ENCODE measurements at places on chromosomes 13 and 19. TPM values are rescaled to one million over a fixed set of nuclear protein-coding genes. Genes with fewer than 3 reads are reported as not detected.
A peak's percentile ranks its signal among the peaks of the same experiment; 100 is the strongest.

- no peak for DNase-seq
These were observed 500 bp downstream of the AP3D1 start for GRCh38 chr19:2150794-2151338.

DNA sequence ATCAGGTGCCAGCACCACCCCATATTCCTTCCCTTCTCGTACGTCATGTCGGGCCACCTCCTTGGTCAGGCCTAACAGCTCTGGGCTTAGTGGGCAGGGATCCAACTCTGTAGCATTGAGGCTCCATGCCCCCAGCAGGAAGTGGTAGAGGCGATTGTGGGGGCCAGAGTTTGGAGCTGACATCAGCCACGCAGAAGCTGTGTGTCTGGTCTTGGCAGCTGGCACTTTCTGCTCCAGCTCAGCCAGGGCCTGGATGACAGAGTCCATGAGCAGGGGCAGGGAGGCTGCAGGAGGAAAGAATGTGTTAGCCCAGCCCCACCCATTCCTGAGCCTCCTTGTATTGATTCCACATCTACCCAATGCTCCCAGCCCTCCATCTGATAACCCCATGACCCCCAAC is 3.0 kb downstream of the PGLYRP2 start:
- no peak for DNase-seq

ATP4A gene
- not detected for total RNA-seq

AP1M2 gene
- 61.3 TPM for total RNA-seq

DNA sequence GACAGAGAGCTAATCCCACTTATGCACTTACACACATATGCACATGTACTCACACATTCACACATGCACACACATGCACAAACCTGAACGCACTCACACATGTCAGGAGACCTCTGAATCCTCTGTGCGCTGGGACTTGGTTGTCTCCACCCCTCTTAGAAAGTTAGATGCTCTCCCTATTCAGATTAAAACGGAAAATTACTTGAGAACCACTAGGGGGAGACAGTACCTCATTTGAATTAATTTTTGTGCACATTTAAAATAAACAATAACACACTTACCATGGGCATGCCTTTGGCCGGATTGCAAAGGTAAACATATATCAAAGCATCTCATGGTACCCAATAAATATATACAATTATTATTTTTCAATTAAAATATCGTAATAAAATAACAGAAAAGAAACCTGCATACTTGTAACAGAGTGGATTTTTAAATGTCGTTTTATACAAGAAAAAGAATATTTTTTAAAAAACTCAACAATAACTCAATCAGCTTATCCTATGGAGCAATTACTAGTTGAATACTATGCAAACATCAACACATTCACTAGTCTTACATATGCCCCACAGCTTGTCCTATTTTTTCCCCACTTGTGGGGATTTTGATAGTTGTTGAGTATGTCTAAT is 9.5 kb upstream of the LILRB4 start:
- DNase-seq, result no peak

GRCh38 chr13:99894105-99894839 is 77.3 kb downstream of the ZIC5 start:
- peak; percentile 76 for DNase-seq

ZNF284 gene
- 3.0 TPM for total RNA-seq

FUT2 gene
- total RNA-seq, result 12.3 TPM

- no peak for DNase-seq
These were observed 13.0 kb upstream of the ZNF460 start for GRCh38 chr19:57267291-57267690.

DNA sequence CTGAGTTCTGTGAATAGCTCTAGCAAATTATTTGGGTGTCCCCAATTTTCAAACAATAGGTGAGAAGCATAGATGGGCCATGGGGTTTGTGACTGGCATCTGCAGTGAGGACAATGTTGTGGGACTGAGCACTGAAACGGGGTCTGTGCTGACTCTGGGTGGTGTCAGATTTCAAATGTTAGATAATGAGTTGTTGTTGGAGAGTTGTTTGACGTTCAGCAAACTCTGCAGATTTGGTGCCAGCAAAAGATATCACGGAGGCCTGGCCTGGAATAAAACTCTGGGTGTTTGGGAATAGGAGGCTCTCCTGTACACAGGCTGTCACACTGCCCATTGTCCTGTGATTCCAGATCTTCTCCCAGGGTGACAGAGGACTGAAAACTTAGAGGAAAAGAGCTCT is 2.9 kb downstream of the ZNF90 start:
- DNase-seq, result no peak

PPM1N gene
- 2.9 TPM for total RNA-seq

MAG gene
- total RNA-seq, result not detected

GRCh38 chr19:7570761-7571160 is 24.9 kb upstream of the CAMSAP3 start:
- DNase-seq, result no peak

DNA sequence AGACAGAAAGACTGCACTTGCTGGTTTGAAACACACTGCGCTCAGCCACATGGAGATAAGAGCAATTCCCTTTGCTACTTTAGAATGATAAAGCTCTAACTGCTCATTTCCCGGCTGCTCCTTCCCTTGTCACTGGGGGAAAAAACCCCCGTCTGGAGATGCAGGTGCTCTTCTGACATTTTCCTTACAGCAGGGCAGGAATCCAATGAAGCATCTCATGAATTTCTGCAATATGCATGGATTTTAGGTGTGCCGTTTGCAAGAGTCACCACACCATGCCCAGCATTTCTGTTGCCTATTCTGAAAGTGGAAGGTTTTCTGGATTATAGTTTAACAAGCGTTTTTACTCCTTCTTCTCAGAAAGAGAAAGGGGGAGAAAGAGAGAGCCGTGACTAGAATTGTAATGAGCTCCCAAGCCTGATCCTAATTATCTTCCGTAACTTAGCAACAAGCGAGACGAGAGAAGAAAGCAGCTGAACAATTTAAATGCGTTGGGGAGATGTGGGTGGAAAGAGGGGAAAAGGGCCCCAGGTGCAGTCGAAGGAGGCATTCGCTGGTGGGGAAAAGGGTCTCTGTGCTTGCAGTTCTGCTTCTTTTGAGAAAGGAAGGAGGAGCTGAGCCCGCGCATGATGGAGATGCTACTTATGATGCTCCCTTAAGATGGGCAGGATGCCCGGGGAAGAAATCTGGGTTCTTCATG is 76.6 kb upstream of the SPATA13 start:
- DNase-seq, result no peak

- DNase-seq, result no peak
These were observed 14.2 kb downstream of the ZNF331 start for GRCh38 chr19:53552001-53552721.

ZNF230 gene
- 3.9 TPM for total RNA-seq

- no peak for DNase-seq
These were observed 15.2 kb downstream of the EFNA2 start for GRCh38 chr19:1300744-1301490.

TMEM221 gene
- total RNA-seq, result 0.61 TPM

DNA sequence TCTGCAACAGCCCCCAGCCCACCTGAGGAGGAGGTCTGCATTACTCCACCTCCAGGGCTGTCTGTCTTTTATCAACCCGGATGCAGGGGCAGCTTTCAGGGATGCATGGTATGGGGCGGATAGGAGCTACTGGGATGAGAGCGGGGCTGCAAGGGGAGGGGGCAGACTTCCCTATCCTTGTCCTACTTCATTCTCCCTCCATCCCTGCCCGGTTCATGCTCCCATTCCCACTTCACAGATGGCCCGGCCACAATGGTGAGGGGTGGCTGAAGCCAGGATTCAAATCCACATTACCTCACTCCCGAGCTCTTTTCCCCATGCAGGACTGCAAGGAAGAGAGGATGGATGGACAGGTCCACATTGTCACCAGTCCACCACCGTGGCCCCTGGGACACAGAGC is 40.5 kb upstream of the VSTM2B start:
- DNase-seq, result peak; percentile 4

DNA sequence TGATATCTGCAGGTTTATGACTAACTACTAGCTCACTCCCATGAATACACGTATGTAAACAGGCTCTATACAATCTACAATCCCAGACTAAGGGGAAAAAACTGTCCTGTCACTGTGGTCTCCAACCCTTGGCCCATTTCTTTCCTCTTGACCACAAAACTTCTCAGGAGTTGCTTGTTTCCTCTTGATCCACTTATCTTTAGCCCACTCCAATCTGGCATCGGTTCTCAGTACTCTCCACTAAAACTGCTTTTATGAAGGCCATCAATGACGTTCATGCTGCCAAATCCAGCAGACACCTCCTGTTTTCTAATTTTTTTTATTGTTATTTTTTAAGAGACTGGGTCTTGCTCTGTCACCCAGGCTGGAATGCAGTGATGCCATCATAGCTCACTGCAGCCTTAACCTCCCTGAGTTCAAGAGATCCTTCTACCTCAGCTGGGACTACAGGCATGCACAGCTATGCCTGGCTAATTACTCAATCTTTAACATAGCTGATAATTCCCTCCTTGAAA is 31.9 kb upstream of the USPL1 start:
- no peak for DNase-seq

DNA sequence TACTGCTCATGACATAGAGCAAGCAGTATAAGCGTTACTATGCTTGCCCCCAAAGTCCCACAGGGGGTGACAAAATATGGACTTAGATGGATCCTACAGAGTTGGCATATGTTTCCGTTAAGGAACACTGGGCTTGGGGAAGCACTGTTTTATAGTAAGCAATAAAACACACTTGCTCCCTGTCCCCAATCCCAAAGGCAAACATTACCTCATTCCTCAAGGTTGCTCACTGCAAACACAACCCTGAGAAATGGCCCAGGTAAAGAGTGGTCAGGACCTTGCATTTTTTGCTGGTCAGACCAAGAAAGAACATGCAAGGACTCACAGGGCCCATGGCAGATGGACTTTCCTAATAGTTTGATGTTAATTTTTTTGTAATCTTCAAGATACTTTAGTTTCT is 32.3 kb downstream of the UGGT2 start:
- no peak for DNase-seq

GRCh38 chr19:35268536-35269437 is at the start of gene USF2:
Gene USF2, plus strand, starts transcription at chr19:35268962. Its CDS starts 140 bp downstream, at chr19:35269102.
- DNase-seq, result peak; percentile 51

DNA sequence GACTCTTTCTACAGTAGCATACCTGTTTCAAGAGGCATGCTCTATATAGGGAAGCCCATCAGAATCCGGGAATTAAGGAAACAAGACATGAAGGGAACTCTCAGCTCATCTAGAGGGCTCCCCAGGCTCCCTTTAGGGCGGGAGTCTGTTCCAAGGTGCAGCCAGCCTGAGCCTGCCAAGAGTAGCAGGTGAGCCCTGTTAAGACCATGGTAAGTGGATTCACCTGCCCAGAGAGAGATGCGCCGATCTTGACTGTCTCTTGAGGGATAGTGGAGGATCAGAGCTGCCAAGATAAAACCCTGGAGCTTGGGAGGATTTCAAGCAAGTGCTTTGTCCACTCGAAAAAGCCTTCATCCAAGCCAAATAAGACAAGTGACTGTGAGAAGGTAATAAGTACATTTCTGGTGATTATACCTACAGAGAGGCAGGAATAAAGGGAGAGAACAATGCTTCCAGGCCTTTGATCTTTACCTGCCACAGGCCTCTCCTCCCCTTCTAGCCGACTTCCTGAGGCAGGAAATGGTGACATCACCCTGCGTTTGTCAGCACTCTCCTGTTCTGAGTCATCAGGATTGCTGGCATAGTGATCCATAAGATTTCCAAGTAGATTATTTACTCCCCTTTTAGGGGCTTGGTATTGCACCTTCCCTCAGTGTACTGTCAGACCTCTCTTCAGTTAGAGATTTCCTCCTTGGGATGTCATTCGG is 31.5 kb downstream of the KLF5 start:
- no peak for DNase-seq

- no peak for DNase-seq
These were observed 4.7 kb downstream of the SPPL2B start for GRCh38 chr19:2333027-2333806.

DNA sequence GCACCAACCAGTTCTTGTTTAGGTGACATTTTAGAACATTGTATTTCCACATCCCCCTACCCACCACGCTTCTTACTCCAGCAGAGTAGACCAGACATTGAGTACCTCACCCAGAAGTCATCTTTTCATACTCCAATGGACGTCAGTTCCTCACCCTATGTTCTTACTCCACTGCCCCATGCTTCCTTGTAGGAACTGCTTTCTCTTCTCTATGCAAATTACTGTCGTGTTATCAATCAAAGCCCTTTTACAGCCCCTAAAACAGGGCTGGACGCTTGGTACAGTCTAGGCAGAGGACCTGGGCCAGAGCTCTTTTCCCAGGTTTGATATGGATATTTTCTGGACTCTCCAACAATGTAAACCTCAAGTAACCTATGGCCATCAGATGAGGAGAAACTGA is 58.2 kb downstream of the USP12 start:
- DNase-seq, result no peak

GRCh38 chr13:93305886-93306285 is 79.3 kb downstream of the GPC6 start:
- no peak for DNase-seq

- no peak for DNase-seq
These were observed 40.2 kb downstream of the UBL3 start for GRCh38 chr13:29810145-29810742.

GRCh38 chr19:38373907-38374331 is 452 bp upstream of the PSMD8 start:
- no peak for DNase-seq

DNA sequence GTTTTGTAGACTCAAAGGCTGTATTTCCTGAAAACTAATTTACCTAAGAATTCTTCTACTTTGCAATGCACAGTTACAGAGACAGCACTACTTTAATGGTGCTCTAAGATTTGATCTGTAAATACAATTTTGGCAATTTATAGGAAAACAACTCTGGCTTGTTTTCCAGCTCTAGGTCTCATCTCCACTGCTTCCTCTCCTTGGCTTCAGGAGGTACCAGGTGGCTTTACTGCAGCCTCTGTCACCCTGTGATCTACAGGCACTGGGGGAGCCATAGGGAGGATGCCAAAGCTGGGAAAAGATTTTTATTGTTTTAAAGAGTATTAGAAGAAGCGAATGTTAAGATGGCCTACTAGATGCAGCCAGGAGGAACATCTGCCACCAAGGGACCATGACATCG is 1563.6 kb downstream of the OLFM4 start:
- no peak for DNase-seq

ZNF723 gene
- not detected for total RNA-seq

FOXA3 gene
- total RNA-seq, result not detected

CPAMD8 gene
- total RNA-seq, result 14.0 TPM

SMIM44 gene
- total RNA-seq, result not detected

PLIN5 gene
- total RNA-seq, result 1.0 TPM

DNA sequence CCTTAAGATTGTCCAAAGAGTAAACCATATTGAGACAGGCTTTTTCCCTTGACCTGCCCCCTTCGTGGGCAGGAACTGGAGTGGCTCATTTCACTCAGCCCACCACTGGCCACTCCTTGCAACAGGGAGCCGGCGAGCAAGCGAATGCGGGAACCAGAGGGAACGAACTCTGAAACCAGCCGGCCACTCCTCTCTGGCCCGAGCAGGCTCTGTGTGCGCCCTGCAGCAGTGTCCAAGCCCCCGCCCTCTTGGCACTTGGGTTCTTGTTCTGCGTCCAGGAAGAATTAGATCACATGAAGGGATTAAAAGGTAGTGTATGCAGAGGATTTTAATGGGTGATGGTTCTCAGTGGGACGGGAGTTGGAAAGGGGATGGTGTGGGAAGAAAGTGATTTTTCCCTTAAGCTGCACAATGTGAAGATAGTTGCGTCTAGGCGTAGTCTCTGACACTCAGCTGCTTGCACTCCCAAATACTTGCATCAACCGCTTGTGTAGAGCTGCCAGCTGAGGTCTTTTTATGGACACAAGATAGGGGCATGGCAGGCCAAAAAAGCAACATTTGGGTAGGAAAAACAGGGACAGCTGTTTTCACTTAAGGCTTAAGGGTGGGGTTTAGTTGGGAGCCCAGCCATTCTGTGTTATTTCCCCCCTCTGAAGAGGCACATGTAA is 1209.7 kb upstream of the PCDH20 start:
- no peak for DNase-seq

- DNase-seq, result no peak
These were observed 13.3 kb upstream of the LILRB1 start for GRCh38 chr19:54616821-54617560.

Data from lower leg skin (tissue), 4 donors.